ENCODE measurements at places on chromosomes 3 and 15. TPM values are rescaled to one million over a fixed set of nuclear protein-coding genes. Genes with fewer than 3 reads are reported as not detected.

DNA sequence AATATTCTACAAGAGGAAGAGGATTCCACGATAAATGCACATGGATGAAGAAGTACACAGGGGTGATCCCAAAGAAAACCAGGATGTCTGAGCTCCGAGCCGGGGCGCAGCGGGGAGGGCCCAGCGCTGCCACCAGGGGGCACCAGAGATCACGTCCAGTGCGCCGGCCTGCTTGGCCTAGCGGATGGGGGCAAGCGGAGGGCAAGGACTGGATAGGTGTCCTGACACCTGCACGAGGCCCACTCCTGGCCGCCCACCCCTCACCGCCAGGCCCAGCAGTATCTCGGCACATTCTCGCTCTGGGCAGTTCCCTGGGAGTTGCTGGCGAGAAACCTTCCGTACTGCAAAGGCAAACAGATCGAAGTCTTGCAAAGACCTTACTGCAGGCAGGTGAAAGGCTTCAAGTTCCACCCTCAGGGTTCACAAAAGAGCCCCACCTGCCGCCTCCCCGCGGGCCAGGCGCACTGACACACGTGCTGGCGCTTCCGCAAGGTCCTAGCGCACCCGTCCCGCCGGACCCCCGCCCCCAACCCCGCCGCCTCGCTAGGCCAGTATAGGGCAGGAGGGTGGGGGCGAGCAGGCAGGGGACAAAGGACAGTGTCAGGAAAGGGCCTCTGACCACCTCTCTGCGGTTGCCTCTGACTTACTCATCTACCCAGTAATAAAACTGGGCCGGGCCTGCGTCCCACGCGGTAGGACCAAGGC is 3.3 kb downstream of the ANKRD63 start:
- DNase-seq, result peak; percentile 75

- DNase-seq, result no peak
Measured at GRCh38 chr15:70424937-70425411, 327.3 kb upstream of the TLE3 start.

The FSIP1 gene
- not detected for total RNA-seq

The ATXN7 gene
- total RNA-seq, result 12.7 TPM

The ITPKA gene
- total RNA-seq, result 0.91 TPM

The PDE12 gene
- total RNA-seq, result 13.3 TPM

The BOC gene
- total RNA-seq, result 0.50 TPM

- no peak for DNase-seq
Measured at GRCh38 chr3:184691397-184692231, 20.2 kb downstream of the MAGEF1 start.

GRCh38 chr15:90860942-90861675 is 7.3 kb upstream of the FURIN start:
- peak; percentile 85 for DNase-seq

DNA sequence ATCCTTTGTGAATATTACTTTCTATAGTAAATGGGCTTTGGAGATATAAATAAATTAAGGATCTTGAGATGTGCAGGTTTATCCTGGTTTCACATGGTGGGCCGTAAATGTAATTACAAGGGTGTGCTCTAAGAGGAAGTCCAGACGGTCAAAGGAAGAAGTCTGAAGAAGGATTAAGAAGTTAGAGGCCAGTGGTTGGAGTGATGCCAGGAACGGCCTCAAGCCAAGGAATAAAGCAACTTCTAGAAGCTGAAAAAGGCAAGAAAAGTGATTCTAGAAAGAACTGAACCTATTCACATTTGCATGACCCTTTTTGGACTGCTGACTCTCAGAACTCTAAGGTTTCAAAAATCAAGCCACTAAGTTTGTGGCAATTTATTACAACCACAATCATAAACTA is 981.3 kb upstream of the ALCAM start:
- no peak for DNase-seq

GRCh38 chr3:191414286-191414685 is 46.7 kb upstream of the PYDC2 start:
- DNase-seq, result no peak

The DOCK3 gene
- total RNA-seq, result not detected

DNA sequence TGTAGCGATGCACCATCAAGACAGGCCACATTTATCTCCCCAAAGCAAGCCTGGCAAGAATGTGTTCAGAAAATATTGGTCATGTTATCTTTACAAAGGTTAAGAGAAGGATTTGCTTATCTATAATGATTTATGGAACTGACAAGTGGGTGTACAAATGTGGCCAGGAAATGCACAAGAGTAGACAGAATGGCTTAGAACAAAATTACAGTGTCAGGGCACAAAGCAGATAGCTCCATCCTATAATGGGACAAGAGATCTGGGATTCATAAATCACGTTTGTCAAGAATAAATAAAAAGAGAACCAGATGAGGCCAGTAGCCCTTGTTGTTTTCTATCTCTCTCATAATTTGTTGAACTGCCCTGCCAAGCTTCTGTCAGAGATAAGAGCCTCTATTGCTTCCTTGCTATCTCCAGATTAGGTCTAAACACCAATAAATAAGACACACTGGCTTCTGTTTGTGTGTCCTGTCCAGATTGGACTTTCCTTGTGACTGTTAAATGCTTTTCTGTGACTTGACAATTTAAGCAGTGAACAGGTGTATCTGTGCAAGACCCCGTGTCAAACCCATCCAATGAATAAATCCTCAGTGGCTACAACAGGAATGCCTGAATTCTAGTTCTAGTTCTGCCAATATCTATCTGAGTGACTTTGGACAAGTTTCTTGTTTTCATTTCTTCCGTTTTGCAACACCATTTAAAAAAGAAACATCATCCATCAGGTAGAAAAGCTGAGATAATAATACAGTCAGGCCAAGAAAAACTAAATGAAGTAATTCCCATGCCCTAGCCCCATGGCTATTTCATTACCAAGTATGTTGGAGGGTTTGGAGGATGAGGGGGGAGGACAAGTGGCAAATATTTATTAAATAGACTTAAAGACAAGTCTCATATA is 157.2 kb downstream of the DCLK3 start:
- no peak for DNase-seq

DNA sequence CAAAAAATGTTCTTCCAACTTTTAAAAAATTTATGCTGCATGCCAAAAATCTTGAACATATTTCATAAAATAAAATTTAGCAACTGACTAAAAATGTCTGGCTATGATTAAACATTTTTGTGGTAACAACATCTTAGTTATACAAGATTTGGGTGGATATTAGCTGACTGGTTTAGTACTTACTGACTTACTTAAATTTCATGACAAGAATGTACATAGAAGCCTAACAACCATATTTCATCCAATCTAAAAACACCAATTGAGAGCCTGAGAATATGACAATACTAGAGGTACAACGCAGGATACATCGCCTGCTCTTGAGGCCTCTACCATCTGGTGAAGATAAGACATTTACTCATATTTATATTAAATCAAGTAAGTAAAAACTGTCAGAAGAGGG is 34.6 kb downstream of the GNB4 start:
- no peak for DNase-seq

- DNase-seq, result peak; percentile 57
Measured at GRCh38 chr15:41284427-41285177, 47.8 kb downstream of the OIP5 start.

- no peak for DNase-seq
Measured at GRCh38 chr3:165406425-165406824, 210.2 kb upstream of the SLITRK3 start.

DNA sequence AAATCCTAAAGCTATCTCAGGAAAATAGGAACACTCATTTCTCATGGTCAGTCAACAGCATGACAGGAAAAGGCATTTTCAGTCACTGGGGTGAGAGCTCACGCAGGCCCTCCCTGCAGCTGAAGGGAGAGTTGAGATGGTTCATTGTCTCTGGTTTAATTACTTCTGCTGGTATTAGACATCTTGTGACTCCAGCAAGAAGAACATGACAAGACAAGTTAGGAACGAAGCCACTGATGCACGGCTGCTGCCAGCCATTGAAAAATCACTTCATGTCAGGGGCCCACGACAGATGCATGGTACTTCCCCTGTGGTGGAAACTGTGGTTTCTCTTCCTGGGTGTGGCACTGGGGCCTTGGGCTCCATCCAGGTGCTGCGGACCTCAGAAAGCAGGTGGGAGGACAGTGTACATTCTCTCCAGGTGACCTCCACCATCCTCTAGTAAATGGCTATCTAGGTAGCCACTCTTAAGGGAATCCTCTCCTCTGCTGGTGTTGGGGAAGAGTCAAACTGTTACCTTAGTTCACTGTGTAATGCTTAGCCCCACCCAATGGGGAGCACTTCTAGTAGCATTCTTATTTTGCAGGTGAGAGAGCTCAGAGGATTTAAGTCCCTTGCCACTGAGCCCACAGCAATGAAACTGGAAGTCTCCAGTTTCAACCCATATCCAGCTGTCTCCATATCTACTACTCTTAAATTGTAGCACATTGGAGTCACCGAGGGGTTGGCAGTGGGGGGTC is 274.2 kb downstream of the LRTM1 start:
- no peak for DNase-seq

The GATA2 gene
- total RNA-seq, result 1.3 TPM

The FANCD2 gene
- total RNA-seq, result 0.65 TPM

- no peak for DNase-seq
Measured at GRCh38 chr15:79466488-79466887, 34.4 kb downstream of the MINAR1 start.

The PRKCI gene
- total RNA-seq, result 10.1 TPM

The RTP1 gene
- total RNA-seq, result not detected

DNA sequence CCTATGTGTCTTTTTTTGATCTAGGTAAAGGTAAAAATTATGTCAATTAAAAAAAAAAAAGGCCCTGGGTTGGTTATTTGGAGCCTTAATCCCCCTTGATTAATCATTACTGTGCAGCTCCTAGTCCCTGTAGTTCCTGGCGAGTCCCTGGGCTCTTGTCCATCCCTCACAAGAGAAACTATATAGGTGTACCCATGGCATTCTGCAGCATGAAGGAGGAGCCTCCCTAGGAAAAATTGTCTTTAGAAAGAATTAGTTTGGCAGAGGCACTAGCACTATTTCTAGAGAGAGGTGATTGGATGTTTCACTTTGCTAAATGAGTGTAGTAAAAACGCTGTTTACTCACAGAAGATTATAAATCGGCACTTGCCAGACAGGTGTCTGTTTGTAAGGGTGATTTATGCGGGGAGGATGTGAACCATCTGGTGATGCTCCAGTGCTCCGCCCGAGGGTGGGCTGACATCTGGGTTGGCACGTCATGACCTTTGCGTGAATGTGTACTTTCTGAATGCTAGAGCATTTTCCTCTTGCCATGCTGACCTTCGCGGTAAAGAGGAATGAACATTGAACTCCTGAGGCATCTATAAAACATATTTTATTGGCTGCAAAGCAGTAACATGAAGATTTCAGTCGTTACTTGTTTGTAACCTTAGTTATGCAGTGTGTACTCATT is 12.6 kb downstream of the PLCL2 start:
- DNase-seq, result no peak

- DNase-seq, result no peak
Measured at GRCh38 chr15:98805434-98806274, 157.3 kb downstream of the IGF1R start.

The ACKR2 gene
- total RNA-seq, result 17.6 TPM

- no peak for DNase-seq
Measured at GRCh38 chr15:37638116-37638515, 296.3 kb upstream of the TMCO5A start.

DNA sequence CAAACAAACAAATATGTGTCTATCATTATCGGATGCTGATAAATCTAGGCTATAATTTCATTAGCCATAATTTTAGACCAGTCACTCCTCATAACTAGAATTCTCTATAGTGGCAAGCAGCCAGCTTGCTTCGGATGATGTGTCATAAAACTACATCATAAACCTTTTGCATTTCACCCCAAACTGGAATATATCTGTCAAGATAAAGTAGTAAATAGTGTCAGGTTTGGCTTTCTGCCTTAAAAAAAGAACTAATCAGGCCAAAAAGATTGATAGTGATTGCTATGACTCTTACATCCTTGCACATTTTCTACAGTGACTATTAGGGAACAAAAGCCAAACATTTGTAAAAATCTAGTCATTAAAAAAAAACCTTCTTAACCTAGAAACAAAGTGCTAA is 51.0 kb downstream of the DPPA2 start:
- DNase-seq, result no peak

The RBP2 gene
- total RNA-seq, result not detected

DNA sequence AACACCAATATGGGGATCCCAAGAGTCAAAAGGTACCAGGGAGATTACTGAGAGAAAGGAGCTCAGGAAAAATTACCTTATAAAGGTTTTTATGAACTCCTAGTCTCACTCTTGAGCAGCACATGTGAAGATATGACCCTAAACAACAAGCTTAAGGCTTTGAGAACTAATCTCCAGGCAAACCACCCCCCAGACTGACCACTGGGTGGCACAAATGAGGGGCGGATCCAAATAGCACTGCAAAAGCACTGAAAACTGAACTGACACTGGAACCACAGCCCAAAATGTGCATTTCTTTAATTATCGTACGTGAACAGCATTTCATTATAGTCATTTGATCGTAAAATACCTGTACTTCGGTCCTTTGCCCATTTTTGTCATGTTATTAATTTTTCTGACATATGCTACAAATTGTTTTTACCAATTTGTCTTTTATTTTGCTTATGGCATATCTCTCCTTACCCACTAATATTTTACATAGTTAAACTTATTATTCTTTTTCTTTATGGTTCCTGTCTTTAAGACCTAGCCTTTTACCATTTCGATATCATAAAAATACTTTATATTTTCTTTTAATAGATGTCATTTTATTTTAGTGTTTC is 31.5 kb upstream of the TFDP2 start:
- no peak for DNase-seq

The ITIH1 gene
- 1,331 TPM for total RNA-seq

The NR2E3 gene
- 0.33 TPM for total RNA-seq

DNA sequence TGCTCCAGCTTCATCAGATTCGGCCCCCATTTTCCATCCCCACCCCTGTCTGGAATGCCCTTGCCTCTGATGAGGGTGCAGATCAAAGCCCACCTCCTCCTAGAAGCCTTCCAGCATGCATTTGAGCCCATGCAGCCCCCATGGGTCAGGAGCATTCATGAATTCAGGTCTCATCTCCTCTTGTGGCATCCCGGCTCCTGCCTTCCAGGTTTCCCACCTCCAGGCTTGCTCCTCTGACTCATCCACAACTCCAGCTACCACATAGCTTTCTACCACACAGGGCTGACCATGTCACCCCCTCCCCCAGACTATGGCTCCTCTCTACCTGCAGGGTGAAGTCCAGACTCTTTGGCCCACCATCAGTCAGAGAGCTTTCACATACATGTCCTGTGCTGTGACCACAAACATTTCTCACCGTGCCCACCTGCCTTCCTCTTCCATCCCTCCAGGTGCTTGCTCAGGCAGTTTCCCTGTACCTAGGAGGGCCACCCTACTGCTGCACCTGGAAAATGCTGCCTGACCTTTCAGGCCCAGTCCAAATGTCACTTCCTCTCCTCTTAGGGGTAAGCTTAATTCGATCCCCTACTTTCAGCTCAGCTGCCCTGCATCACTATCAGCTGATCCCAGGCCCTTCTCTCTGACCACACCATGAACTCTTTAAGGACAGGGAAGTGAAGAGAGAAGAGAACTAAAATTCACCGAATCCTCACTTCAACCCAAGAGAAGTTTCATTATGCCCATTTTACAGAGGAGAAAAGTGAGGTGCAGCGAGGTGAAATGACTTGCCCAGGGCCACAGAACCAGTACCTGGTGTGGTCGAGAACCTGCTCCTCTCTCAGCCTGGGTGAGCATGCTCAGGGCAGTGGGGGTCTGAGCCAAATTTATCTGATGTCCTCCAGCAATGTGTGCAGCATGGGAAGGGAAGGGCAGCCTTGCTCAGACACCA is 13.7 kb upstream of the FGD5 start:
- no peak for DNase-seq

GRCh38 chr3:128559486-128560225 is 66.7 kb upstream of the GATA2 start:
- DNase-seq, result no peak

GRCh38 chr3:34449305-34449704 is 650.9 kb downstream of the PDCD6IP start:
- no peak for DNase-seq

The SPINT1 gene
- total RNA-seq, result 1.6 TPM
